DMS153 (cell line): ENCODE measurements at places on chromosomes 12 and 14.

GRCh38 chr12:107207931-107208525 is 114.7 kb upstream of the CRY1 start:
- DNase-seq, result no peak

GRCh38 chr14:65941091-65941490 is 528.6 kb downstream of the FUT8 start:
- no peak for DNase-seq

DNA sequence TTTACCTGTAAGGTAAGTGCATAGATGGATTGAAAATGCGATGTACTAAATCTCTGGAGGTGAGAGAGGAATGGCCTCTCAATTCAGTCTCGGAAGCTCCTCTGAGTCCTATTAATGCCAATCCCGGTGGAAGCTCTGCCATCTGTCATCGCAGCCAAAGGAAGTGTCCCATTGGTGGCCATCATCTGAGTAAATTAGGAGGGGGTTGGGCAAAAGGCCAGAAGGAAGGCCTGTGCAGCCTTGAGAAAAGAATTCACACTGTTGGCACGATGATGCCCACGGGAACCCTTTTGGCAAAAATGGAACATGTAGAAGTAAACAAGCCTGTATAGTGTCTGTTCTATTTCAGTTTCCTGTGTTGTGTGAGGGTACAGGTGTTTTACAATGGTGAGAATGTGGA is 494.8 kb downstream of the NELL2 start:
- no peak for DNase-seq

GRCh38 chr12:120687578-120688289 is 785 bp downstream of the MLEC start:
- no peak for DNase-seq

DNA sequence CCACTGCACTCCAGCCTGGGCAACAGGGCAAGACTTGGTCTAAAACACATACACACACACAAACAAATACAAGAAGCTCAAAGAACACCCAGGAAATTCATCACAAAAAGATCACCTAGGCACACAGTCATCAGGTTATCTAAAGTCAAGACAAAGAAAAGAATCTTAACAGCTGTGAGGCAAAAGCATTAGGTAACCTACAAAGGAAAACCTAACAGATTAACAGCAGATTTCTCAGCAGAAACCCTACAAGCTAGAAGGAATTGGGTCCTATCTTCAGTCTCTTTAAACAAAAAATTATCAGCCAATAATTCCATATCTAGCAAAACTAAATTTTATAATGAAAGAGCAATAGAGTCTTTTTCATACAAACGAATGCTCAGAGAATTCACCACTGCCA is 22.4 kb downstream of the CEP83 start:
- DNase-seq, result no peak

GRCh38 chr12:114407842-114408411 is 2.0 kb upstream of the TBX5 start:
- DNase-seq, result no peak

- no peak for DNase-seq
Measured at GRCh38 chr12:27523305-27523641, 733 bp upstream of the PPFIBP1 start.
